ENCODE measurements at places on chromosomes 6 and 20. TPM values are rescaled to one million over a fixed set of nuclear protein-coding genes. Genes with fewer than 3 reads are reported as not detected.

DNA sequence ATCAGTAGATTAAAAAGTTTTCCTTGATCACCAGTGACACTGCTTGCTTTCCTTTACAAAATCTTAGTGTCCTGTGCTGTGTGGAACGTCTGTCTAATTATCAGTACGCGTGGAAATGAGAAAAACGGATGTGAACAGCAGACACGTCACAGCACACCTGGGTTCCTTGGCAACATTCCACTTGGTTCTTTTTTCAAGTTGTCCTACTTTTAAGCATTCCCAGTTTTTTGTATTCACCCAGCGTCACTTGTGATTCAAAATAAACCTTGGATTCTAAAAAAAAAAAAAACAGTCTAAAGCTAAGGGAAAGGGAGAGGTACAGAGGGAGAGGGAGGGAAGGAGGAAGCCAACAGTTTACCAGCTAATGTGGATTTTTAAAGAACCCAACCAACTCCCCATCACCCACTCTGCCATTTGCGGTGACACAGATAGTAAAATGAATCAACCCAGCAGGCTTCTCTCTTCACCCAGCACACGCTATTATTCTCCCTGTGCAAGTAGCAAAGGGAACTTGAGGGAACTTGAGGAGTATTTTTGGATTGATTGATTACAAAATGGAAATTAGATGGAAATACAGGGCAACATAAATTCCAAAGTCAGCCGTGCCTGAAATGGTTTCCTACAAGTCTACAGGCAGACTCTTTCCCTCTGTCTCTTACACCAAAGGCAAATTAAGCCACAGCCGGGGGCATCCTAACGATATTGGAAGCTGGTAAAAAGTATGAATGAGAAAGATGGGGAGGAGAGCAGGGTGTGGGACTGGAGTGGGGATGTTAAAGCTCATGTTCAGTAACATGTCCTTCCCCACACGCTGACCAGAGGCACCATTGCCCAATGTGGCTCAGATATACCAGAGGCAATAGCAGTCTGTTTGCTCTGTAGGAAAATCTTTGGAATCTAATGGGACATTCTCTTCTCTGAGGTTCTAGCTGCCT, 129.8 kb downstream of the SASH1 start:
- H3K4me3 ChIP-seq, result no peak overlapping the region
- no peak for DNase-seq
- no peaks in the 10 kb centered on the region for H3K27me3 ChIP-seq
- peaks cover 10% of the 10 kb centered on the region for H3K36me3 ChIP-seq
- peaks cover 11% of the 10 kb centered on the region for H3K4me1 ChIP-seq
- H3K27ac ChIP-seq, result peak overlapping the region; percentile 37

- H3K4me3 ChIP-seq, result no peak overlapping the region
- H3K27ac ChIP-seq, result no peak overlapping the region
- no peak for DNase-seq
- peaks cover 12% of the 10 kb centered on the region for H3K36me3 ChIP-seq
These were observed 125.2 kb downstream of the SULF2 start for GRCh38 chr20:47659904-47660601.

- peak; percentile 80 for DNase-seq
- H3K4me3 ChIP-seq, result no peak overlapping the region
- peaks cover 74% of the 10 kb centered on the region for H3K4me1 ChIP-seq
These were observed 1.4 kb upstream of the LAMA5 start for GRCh38 chr20:62368392-62368975.

GRCh38 chr6:14524319-14524718, 406.7 kb downstream of the CD83 start:
- no peaks in the 10 kb centered on the region for H3K36me3 ChIP-seq
- no peak overlapping the region for H3K27ac ChIP-seq
- no peak overlapping the region for H3K4me3 ChIP-seq
- DNase-seq, result no peak
- no peaks in the 10 kb centered on the region for H3K27me3 ChIP-seq

DNA sequence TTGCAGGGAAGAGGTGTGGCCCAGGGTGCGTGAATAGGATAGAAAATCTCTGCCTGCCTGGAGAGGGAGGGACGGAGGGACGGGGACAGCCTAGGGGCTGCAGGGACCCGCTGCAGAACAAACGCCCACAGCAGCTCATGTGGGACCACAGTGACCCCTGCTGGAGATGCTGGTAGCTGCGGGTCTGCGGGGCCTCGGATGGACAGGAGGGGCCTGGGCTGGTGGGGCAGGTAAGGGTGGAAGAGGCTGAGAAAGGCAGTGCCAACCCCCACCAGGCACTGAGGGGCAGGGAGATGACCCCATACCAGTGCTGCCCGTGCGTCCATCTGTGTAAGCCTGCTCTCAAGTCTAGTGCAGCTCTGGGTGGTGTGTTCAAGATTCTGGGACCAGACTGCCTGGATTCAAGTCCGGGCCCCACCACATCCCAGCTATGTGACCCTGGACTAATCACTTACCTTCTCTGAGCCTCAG, 39.4 kb downstream of the KIAA1755 start:
- no peaks in the 10 kb centered on the region for H3K36me3 ChIP-seq
- no peak overlapping the region for H3K4me3 ChIP-seq
- peak; percentile 54 for DNase-seq
- peaks cover 3% of the 10 kb centered on the region for H3K4me1 ChIP-seq
- no peak overlapping the region for H3K27ac ChIP-seq

- H3K4me3 ChIP-seq, result no peak overlapping the region
- H3K4me1 ChIP-seq, result no peaks in the 10 kb centered on the region
- no peaks in the 10 kb centered on the region for H3K36me3 ChIP-seq
- H3K27ac ChIP-seq, result no peak overlapping the region
These were observed 54.1 kb downstream of the FAM83B start for GRCh38 chr6:54900666-54901065.

- H3K4me3 ChIP-seq, result no peak overlapping the region
- no peak for DNase-seq
- no peaks in the 10 kb centered on the region for H3K4me1 ChIP-seq
- no peaks in the 10 kb centered on the region for H3K27me3 ChIP-seq
These were observed 23.7 kb downstream of the MLIP start for GRCh38 chr6:54134935-54135334.

DNA sequence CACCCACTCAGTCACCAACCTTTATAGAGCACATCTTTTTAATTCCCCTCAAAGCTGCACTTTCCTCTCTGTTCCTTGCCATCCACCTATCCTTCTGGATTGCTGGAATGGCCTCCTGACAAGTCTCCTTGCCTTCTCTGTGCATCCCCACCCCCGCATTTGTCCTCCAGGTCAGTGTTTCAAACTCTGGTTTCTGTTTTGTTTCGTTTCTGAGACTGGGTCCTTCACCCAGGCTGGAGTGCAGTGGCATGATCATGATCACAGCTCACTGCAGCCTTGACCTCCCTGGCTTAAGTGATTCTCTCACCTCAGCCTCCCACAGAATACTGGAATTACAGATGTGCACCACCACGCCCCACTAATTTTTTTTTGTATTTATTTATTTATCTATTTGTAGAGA, 96.2 kb downstream of the PLCB1 start:
- DNase-seq, result no peak
- H3K4me1 ChIP-seq, result no peaks in the 10 kb centered on the region
- H3K36me3 ChIP-seq, result no peaks in the 10 kb centered on the region
- H3K27me3 ChIP-seq, result no peaks in the 10 kb centered on the region
- H3K27ac ChIP-seq, result no peak overlapping the region
- H3K4me3 ChIP-seq, result no peak overlapping the region

DNA sequence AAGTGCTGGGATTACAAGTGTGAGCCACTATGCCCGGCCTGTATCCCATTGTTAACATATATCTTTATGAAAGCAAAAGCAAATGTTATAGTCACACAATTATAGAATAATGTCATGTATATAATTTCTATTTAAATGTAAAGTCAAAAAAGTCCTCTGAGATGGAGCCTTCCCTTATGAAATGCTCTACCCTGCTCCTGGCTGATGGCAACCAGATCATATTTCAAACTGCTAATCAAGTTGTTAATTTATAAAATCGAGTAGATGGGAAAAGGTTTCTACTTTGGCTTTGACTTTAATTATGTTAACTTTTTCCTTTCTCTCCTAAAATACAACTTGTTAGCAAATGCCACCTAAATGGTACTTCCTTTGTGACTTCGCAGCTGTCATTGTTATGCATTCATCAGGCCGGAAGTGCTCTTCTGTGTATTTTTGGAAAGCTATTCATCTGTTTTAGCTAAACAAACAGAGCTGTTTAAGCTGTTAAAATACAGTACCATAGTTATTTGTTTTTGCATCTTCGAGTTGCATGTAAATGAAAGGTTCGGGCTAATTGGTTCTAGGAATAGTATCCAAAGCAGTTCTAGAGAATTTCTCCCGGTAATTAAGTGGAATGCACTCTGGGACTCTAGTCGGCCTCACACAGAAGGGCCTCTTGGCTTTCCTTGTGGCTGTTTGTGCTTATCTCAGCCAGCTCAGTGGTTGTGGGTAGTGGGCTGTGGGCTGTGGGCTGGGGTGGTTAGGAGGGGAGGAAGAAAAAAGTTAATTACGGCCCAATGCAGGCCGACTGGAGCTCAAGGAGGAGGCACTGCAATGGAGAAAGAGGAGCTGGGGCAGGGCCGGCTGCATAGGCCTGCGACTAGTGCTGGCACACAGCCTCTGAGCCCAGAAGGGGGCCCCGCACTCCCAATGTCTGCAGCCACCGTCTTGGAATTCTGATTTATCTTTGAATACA, 34.8 kb downstream of the SLC35D3 start:
- no peaks in the 10 kb centered on the region for H3K36me3 ChIP-seq
- H3K4me3 ChIP-seq, result no peak overlapping the region
- no peak overlapping the region for H3K27ac ChIP-seq
- no peak for DNase-seq

DNA sequence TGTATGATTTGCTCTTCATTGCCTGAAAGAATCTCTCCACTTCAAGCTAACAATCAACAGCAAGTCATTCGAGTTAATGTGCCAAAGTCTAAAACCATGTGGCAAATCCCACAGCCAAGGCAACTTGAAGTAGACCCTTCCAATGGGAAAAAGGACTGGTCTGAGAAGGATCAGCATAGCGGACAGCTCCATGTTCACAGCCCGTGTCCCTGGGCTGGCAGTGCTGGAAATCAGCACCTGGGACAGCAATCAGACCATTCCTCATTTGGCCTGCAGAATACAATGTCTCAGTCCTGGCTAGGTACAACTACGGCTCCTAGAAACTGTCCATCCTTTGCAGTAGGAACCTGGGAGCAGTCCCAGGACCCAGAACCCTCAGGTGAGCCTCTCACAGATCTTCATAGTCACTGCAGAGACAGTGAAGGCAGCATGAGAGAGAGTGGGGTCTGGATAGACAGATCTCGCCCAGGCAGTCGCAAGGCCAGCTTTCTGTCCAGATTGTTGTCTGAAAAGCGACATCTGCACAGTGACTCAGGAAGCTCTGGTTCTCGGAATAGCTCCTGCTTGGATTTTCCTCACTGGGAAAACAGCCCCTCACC, 1.1 kb downstream of the GJA10 start:
- no peak overlapping the region for H3K27ac ChIP-seq
- H3K4me1 ChIP-seq, result no peaks in the 10 kb centered on the region
- no peak overlapping the region for H3K4me3 ChIP-seq
- H3K36me3 ChIP-seq, result no peaks in the 10 kb centered on the region

- no peak overlapping the region for H3K27ac ChIP-seq
- no peak for DNase-seq
- no peaks in the 10 kb centered on the region for H3K36me3 ChIP-seq
- no peak overlapping the region for H3K4me3 ChIP-seq
- H3K27me3 ChIP-seq, result no peaks in the 10 kb centered on the region
These were observed 659.2 kb downstream of the HDGFL1 start for GRCh38 chr6:23228439-23229024.

- H3K4me3 ChIP-seq, result no peak overlapping the region
- no peaks in the 10 kb centered on the region for H3K27me3 ChIP-seq
- H3K36me3 ChIP-seq, result no peaks in the 10 kb centered on the region
- H3K4me1 ChIP-seq, result no peaks in the 10 kb centered on the region
- DNase-seq, result no peak
These were observed 35.5 kb downstream of the ASCC3 start for GRCh38 chr6:100845676-100846075.

DNA sequence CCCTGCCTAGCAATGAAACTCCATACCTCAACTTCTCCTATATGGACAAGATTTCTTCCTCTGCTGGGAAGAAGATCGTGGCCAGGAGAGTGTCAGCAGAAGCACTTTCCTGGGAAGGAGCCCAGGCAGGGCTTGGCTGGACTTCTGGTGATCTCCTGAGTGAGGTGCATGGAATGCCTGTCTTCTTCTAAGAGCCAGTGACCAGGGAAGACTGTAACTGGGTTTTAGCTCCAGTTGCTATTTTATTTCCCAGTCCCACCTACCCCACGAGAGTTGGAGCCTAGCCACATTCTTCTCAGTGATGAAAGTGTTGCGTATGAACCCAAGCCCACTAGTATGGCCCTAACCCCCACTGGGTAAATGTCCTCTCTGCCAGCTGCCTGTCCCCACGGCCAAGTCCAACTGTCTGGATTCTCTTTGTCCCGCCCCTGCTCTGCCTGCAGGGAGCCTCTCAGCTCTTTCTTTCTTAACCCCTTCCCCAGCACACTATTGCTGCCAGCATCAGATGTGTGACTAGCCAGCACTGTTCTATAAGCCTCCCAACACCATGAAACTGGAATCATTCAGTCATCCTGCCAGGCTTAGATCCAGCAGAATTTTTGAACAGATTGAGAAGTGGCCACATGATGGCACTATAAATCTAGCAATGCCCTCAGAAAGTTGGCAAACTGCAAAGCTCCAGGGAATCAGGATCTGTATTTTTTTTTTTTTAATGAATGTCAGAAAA, 69.8 kb upstream of the FAM184A start:
- no peak overlapping the region for H3K27ac ChIP-seq
- H3K36me3 ChIP-seq, result no peaks in the 10 kb centered on the region

DNA sequence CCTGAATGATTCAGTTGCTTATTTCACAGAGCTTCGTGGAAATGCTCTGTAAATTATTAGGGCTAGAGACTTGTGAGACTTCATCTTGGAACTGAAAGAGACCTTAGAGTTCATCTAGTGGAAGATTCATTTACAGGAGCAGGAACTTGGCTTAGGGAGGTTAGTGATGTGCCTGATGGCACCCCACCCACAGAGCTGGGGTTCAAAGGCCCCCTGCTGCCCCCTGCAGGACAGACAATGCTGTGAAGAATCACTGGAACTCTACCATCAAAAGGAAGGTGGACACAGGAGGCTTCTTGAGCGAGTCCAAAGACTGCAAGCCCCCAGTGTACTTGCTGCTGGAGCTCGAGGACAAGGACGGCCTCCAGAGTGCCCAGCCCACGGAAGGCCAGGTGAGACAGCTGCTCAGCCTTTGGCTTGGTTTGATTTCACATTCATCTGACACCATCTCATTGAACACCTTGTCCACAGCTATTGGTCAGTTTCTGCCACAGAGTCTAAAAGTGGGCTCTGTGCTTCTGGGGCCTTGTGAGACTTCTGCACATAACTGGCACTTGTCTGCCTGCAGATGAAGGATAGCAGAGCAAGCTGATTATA, 25.1 kb downstream of the MYBL2 start:
- peak; percentile 11 for DNase-seq
- H3K4me3 ChIP-seq, result no peak overlapping the region
- H3K36me3 ChIP-seq, result no peaks in the 10 kb centered on the region
- H3K27ac ChIP-seq, result no peak overlapping the region

- DNase-seq, result no peak
- H3K36me3 ChIP-seq, result no peaks in the 10 kb centered on the region
- H3K4me3 ChIP-seq, result no peak overlapping the region
- H3K27me3 ChIP-seq, result no peaks in the 10 kb centered on the region
- no peaks in the 10 kb centered on the region for H3K4me1 ChIP-seq
- H3K27ac ChIP-seq, result no peak overlapping the region
These were observed 92.8 kb upstream of the RNF217 start for GRCh38 chr6:124869416-124869815.

Gene ADGRB3
- 0.45 TPM for total RNA-seq

Gene CST2
- not detected for total RNA-seq

Gene TM9SF4
- total RNA-seq, result 46.0 TPM

Gene SCUBE3
- 85.1 TPM for total RNA-seq

Gene BMP6
- total RNA-seq, result 1.0 TPM

Gene ARMC2
- total RNA-seq, result 6.8 TPM

Gene FOXO3
- 61.8 TPM for total RNA-seq

Gene HLA-DQA2
- not detected for total RNA-seq

Gene RNF217
- 29.0 TPM for total RNA-seq

Gene FAM217A
- total RNA-seq, result not detected

Gene HMGCLL1
- total RNA-seq, result 1.2 TPM

Gene DNAH8
- total RNA-seq, result 4.8 TPM

Gene PMEPA1
- 12.6 TPM for total RNA-seq

Data from thyroid gland (tissue), 4 donors.